Epithelial cell of prostate (primary cell): ENCODE measurements at places on chromosomes 6 and 20.

DNA sequence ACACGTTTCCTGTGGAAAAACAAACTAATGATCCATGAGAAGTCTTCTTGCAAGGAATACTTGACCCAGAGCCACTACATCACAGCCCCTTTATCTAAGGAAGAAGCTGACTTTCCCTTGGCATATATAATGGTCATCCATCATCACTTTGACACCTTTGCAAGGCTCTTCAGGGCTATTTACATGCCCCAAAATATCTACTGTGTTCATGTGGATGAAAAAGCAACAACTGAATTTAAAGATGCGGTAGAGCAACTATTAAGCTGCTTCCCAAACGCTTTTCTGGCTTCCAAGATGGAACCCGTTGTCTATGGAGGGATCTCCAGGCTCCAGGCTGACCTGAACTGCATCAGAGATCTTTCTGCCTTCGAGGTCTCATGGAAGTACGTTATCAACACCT lies 35.4 kb downstream of the GCNT2 start:
- no peak for DNase-seq

DNA sequence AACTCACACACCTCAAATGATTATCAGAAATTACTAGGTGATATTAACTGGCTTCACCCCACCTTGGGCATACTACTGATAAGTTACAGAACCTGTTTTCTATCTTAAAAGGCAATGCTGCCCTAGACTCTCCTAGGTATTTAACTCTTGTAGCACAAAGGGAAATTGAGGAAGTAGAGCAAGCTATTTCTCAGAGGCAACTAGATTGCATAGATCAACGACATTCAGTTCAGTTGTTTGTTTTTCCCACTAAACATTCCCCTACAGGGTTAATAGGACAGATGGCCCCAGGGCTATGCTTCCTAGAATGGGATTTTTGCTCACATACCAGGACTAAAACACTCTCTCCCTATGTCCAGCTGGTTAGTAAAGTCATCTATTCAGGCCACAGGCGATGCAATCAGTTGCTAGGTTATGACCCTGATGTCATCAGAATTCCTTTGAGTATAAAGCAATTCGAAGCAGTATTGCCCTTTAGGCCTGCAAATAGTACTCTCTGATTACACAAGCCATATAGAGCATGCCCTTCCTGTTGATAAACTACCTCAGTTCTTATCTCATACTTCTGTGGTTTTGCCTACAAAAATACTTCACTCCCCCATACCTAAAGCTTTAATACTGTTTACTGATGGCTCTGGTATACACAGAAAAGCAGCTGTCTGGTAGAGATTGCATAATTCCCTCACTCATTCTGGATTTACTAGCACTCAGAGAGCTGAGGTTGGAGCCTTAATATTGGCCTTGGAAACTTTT lies 67.4 kb upstream of the ASCC3 start:
- no peak for DNase-seq

DNA sequence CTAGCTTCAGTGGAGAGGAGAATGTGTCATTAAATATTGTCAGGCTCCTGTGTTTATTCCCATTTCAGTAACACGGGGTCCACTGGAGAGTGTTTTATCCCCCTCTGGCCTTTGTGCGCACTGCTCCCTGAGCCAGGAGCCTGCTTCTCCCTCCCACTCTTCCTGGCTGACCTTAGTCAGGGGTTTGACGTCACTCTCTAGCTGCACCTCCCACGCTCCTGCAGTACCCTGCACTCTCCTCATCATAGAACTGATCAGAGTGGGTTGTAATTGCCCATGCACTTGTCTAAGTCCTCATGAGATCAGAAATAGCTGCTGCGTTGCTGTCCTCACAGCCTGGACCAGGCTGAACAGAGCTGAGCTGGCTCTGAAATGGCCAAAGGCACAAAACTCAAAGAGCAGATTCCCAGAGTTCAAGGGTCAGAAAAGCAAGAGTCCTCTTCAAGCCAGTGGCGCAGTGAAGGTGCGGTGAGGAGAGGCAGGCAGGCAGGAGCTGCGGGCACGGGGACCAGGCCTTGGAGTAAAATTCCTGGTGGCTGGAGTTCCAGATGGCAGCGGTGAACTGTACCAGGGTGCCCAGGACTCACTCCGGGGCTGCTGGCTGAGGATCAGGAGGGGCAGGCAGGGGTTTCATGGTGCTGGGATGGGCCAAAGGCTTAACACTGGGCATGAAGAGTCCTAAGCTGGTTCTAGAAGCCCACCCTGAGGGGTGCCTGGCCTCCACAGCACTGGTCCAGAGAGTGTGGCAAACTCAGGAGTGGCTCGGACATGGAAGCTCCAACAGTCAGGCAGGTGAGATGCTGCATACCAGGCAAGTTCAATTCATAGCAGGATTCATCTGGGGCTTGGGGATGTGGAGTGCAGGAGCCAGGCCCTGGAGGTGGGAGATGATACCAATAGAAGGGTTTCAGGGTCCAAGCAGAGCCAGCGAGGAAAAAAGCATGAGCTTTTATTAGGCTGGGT lies 170.9 kb downstream of the SCP2D1 start:
- no peak for DNase-seq

DNA sequence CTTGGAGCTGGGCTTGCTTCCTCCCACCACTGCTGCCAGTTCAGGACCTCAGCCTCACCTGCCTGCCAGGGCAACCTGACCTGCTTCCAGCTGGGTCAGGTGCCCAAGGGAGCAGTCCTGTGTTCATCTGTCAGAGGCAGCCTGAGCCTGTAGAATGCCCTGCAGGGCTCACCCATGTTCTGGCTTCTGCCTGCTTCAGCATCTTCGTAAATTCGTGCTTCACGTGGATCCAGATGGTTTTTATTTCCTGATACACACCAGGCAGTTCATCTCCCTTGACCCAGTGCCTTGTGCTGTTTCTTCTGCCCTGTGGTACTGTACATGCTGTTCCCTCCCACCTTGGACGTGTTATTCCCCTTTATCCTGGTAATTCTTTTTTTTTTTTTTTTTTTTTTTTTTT lies 50.2 kb downstream of the ARID1B start:
- no peak for DNase-seq

GRCh38 chr6:121465101-121465500 lies 29.7 kb downstream of the GJA1 start:
- no peak for DNase-seq

DNA sequence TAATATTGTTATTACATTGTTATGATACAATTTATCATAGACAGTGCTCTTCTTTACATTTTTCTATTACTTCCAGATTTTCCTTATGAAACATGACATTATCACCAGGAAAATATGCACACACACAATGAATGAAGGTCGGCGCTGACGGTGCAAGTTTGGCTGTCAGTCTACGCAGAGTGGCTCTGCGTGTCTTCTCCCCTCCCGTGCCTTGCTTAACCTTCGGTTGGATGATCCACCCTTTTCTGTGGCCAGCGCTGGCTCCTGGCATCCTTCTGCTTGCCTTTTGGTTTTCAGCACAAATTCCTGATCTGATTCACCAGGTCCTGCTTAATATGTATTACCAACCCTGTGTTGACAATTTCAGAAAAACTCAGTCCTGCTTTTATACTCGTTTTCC lies 157.4 kb downstream of the TSHZ2 start:
- no peak for DNase-seq

- DNase-seq: no peak
Observed at GRCh38 chr6:42805297-42805861, 23.5 kb downstream of the BICRAL start.

DNA sequence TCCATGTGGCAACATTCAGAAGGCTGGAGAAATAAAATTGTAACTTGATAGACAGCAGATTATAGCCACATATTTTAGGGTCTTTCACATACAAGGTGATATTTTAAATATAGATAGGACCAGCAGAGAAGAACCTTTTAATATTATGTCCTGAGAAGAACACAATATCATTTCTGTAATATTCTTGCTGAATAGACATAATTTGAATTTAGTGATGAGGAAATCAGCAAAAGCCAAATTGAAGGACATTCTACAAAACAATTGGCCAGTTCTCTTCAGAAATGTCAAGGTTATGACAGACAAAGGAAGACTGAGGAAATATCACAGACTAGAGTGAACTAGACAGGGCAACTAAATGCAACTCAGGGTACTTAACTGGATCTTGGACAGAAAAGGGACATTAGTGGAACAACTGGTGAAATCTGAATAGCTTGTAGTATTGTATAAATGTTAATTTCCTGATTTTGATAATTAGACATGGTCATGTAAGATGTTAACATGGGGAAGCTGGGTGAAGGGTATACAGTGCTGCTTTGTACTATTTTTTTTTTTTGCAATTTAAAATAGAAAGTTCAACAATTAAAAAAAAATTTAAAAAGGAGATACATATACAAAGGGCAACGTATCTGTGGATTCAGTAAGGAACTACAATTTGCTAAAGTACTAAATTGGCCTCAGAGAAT lies 134.5 kb upstream of the SIM1 start:
- no peak for DNase-seq

DNA sequence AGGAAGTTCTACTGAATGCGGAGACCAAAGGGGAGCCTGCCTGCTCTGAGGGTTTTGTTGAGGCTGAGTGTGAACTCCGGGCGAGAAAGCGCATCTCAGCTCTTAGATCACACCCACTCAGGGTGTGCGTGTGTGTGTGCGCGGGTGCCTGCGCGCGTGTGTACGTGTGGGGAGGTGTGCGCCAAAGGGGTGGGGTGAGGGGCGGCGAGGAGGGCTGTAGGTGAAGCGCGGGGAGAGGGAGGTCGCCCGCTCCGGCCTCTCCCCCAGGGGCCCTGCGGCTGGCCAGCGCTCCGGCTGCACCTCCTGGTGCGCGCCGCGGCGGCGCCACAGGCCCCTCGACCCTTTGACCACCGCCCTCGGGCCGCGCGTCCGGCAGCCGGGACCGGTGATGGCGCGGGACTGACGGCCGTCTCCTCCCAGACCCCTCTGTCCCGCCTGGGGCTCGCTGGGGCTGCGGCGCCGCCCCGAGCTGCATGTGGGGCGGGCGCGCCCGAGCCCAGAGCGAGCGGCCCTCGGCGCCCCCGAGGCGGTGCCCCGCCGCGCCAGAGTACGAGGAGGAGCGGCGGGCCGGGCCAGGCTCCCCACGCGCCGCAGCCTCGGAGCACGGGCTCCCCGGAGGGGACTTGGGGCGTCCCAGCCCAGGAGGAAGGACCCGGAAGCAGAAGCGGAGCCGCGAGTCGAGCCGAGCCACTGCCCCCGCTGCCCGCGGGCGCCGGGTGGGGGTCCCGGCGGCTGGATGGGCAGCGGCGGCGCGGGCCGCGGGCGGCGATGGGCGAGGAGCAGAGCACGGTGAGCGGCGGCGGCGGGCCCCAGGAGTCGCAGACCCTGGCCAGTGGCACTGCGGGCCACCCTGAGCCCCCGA lies at the start of gene RNF217:
TSS of gene RNF217 (plus strand) at position 661 of the 862 bp plus-strand sequence. CDS start at position 769, 108 bp downstream.
- no peak for DNase-seq

DNA sequence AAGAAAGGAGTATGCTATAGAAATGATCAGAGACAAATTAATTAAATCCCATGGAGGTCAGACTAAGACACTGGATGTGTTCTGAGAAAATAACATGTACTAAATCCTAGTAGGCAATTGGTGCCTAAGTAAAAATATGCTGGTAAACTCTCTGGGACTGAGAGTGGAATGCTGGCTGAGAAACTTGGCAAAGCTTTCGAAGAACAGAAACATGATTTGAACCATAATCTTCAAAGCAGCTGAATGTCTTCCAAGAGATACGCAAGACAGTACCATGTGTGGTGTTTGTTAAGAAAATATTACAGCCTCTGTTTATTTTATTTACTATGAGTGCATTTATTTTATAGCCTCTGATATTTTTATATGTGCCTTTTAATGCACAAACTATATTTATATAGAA lies 55.2 kb downstream of the EFHC1 start:
- no peak for DNase-seq

GRCh38 chr6:149198265-149198664 lies 119.2 kb upstream of the TAB2 start:
- no peak for DNase-seq

DNA sequence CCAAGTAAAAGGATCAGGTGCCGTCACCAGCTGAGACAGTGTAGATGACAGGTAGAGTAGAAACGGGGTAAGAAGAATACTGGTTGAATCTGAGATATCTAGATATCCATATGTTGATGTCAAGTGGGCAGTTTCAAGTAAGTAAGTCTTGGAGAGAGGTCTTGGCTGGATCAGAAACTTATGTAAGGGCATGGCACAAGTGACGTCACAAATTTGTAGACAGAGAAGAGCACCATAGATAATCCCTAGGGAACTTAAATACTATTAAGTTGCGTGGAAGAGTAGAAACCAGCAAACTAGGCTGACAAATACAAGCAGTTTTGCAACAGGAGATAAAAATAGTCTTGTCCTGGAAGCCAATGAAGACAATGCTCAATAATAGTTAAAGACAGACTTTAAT lies 123.2 kb downstream of the KHDRBS2 start:
- no peak for DNase-seq

- DNase-seq: no peak
Observed at GRCh38 chr20:15107931-15108330, 770.5 kb upstream of the FLRT3 start.

DNA sequence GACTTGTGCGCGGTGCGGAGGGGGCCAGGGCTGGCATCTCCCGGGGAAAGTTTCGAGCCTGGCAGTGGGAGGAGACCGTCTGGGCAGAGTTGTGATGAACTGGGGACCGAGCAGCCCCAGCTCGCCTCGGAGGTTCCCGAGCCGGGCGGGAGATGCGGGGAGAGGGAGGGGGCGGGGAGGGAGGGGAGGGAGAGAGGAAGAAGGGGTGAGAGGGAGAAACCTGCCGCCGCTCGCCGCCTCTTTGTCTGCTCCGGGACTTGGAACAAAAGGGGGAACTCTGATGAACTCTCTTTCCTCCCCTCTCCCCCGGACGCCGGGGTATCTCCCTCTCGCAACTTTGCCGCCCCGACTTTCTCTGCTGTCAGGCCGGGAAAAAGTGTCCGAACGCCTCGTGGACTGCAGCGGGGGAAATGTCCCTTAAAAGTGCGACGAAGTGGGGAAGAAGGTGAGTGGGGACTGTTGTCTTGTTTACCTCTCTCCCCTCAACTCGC lies 72.7 kb downstream of the SOX4 start:
- DNase-seq: no peak

- no peak for DNase-seq
Observed at GRCh38 chr6:37038292-37039198, 33.1 kb downstream of the FGD2 start.

GRCh38 chr20:50625986-50626677 lies 65.2 kb downstream of the RIPOR3 start:
- no peak for DNase-seq

GRCh38 chr6:16839631-16840179 lies 78.4 kb upstream of the ATXN1 start:
- DNase-seq: no peak
